ENCODE measurements at places on chromosomes 5 and 9.

GRCh38 chr5:96506866-96507527 is 73.9 kb upstream of the PCSK1 start:
- no peak for DNase-seq

DNA sequence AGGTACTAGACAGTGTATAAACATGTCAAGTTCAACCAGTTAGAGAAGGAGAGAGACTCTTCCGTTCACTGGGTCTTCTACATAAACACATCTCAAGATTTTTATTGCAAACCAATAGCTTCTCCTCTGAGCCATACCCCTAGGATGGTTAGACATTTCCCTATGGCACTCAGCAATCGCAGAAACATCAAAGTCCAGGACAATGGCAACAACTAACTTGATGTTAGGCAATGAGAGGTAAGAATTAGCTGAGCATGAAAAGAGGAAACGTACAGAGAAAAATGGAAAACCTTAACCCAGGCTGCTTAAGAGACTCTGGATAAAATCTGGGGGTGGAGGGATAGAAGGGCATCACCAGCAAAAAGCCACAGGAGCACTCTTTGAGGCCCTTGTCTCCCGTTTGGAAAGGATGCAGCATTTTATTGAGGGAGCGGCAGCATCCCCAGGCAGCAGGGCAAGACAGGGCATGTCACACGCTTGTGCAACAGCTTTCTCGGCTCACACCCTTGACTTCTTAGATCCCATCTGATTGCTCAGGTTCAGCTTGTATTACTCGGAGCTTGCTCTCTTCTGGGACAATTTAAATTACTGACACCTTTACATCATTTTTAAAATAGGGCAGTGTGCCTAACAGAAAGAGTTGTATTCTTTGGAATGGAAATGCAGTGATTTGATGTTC is 8.6 kb upstream of the PSAT1 start:
- DNase-seq: no peak

DNA sequence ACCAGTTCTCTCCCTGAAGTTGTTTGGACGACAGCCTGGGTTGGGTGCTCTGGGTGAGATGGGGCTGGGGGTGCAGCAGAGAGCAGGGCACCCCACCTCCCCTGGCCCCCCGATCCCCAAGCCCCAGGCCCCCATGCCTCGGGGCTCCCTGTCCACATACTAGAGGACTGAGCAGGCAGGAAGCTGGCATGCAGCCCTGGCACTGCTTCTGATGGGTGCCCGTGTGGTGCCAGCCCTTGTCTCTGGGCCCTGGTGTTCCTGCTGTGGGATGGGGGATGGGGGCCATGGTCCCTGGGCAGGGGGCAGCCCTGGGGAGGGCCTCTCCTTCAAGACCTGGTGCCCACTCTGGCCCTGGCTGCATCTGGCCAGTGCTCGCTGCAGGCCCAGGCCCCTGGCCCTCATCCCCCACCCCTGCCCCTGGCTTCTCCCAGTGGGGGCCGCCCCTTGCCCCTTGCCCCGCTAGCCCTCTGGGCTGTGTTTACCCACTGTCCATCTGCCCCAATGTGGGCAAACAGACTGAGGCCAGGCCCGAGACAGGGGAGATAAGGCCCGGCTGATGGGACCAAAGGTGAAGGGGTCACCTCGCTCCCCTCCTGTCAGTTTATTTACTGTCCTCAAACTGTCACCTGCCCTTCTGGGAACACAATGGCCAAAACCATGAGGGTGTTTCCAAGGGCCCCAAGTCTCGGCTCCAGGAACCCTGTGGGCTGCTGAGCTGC is 67.3 kb upstream of the RXRA start:
- DNase-seq: no peak

DNA sequence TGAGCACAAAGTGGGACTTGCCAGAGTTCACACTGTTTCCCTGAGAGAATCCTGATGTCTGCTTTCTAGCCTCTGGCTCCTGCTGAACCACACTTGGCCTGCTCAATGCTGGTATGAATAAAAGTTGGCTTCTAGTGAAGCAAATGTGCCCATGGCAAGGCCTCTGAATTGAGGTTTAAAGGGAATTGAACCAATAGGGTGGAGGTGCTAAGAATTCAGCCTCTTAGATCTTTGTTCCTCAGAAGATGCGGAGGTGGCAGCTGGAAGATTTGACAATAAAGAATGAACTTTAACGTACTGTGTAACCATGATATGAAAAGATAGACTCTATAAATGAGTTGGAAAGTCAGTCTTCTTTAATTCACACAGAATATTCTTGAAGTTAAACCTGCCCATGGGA is 57.2 kb downstream of the RASGRF2 start:
- DNase-seq: no peak
